ENCODE measurements at places on chromosomes 13 and 19. TPM values are rescaled to one million over a fixed set of nuclear protein-coding genes. Genes with fewer than 3 reads are reported as not detected.

DNA sequence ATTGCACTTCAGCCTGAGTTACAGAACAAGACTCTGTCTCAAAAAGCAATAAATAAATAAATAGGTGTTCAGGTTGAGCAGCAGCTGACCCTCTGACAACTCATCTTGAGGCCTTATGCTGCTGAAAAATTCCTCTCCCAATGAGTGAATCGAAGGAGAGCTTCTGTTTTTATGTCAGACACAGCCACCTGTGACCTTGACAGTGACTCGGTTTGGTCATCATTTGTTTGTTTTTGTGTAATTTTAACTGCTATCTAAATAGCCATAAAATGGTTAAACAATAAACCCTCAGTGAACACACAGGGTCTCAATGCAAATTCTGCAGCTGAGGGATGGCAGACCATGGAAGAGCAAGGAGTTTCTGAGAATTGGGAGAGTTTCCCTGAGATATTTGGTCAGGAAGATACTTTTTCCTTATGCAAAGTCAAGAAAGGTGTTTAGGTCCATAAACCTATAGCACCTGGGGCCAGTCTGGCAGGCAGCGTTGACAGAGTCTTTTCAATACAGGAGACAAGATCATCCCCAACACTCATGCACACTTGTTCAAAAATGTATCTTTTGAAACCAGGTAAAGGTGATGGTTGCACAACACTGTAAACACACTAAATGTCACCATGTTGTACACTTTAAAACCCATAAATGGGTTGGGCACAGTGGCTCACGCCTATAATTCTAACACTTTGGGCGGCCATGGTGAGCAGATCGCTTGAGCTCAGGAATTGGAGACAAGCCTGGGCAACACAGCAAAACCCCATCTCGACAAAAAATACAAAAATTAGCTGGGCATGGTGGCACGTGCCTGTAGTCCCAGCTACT is 16.6 kb upstream of the SLC25A30 start:
- no peak for DNase-seq

GRCh38 chr19:16456652-16457194 is 15.0 kb downstream of the EPS15L1 start:
- DNase-seq: no peak

- no peak for DNase-seq
These were observed 24.8 kb downstream of the C2CD4C start for GRCh38 chr19:383922-384798.

The KIRREL2 gene
- 0.17 TPM for total RNA-seq

DNA sequence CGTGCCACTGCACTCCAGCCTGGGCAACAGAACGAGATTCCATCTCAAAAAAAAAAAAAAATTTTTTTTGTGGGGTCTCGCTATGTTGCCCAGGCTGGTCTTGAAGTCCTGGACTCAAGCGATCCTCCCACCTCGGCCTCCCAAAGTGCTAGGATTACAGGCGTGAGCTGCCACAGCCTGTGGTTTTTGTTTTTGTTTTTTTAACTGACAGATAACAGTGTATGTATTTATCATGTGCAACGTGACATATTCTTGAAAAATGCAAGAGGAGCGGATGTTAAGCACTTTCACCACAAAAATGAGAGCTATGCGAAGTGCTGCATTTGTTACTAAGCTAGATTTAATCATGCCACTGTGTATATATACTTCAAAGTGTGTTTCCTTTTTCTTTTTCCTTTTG is 49.0 kb downstream of the ARHGEF18 start:
- peak; percentile 99 for DNase-seq

The CATSPERD gene
- total RNA-seq: not detected

DNA sequence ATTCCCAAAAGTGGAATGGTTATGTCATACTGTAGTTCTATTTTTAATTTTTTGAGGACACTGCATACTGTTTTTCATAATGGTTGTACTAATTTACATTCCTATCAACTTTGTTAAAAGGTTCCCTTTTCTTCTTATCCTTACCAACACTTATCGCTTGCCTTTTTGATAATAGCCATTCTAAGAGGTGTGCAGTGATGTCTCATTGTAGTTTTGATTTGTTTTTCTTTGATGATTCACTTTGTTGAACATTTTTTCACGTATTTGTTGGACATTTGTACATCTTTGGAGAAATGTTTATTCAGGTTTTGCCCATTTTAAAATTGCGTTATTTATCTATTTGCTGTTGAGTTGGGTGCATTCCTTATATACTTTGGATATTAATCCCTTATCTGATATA is 188.8 kb upstream of the SPRY2 start:
- no peak for DNase-seq

- no peak for DNase-seq
These were observed 186.2 kb downstream of the PCDH9 start for GRCh38 chr13:67043901-67044300.

DNA sequence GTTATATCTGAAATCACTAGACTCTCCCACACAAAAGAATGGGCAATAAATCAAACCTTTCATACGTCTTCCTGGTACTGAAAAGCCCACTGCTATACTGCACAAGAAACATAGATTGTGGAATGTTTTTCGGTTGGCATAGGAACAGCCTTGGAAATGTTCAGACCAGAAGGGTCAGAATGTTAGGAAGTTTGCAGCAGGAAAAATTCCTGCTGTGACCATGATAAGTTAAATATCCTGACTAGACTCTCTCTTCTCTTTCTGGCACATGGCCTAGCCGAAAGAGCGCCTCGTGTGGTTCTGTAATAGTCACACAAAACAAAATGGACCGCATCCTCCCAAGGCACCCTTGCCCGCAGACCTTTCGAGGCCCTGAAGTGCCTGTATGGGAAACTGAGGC is 427.2 kb downstream of the COG6 start:
- DNase-seq: peak; percentile 34

- DNase-seq: no peak
These were observed 12.0 kb upstream of the MATK start for GRCh38 chr19:3798137-3798536.

DNA sequence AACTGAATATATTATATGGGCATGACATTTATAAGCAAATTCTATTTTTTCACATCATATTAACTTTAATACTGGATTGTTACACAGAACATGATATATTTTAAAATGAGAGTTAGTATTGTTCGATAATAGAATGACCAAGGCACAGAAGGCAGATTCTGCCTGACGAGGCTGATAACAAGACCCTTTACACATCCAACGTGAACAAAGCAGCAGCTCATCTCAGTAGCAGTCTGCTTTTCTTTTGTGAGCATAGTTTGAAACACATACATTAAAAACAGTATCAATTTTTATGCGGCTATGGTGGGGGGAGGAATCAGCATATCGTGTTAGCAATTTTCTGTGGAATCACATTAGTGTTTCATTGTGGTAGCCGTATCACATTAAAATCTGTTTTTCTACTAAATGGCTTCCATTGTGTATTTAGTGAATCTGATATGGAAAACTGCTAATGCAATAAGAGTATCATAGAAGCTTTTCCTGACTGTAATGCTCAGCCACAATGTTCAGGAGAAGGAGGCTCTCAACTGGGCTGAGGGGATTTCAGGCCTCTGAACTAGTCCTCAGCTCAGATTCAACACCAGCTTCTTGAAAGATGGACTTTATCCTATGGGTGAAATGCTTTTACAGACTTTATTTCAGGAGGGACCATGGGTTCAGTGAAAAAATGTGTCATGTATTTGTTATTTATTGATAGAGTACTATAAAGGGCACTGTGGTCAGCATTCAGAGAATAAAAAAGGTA is 4.0 kb downstream of the SMAD9 start:
- DNase-seq: no peak

- peak; percentile 59 for DNase-seq
These were observed 7.9 kb downstream of the UNC13A start for GRCh38 chr19:17680230-17680722.

- no peak for DNase-seq
These were observed 82.7 kb downstream of the TEX26 start for GRCh38 chr13:31015199-31015598.

The ACP7 gene
- 1.7 TPM for total RNA-seq

The ICAM5 gene
- total RNA-seq: 6.1 TPM

- no peak for DNase-seq
These were observed 1.1 kb downstream of the DACH1 start for GRCh38 chr13:71865874-71866334.

The ECSIT gene
- total RNA-seq: 43.3 TPM

GRCh38 chr19:51884713-51885112 is 3.0 kb downstream of the ZNF577 start:
- DNase-seq: no peak

DNA sequence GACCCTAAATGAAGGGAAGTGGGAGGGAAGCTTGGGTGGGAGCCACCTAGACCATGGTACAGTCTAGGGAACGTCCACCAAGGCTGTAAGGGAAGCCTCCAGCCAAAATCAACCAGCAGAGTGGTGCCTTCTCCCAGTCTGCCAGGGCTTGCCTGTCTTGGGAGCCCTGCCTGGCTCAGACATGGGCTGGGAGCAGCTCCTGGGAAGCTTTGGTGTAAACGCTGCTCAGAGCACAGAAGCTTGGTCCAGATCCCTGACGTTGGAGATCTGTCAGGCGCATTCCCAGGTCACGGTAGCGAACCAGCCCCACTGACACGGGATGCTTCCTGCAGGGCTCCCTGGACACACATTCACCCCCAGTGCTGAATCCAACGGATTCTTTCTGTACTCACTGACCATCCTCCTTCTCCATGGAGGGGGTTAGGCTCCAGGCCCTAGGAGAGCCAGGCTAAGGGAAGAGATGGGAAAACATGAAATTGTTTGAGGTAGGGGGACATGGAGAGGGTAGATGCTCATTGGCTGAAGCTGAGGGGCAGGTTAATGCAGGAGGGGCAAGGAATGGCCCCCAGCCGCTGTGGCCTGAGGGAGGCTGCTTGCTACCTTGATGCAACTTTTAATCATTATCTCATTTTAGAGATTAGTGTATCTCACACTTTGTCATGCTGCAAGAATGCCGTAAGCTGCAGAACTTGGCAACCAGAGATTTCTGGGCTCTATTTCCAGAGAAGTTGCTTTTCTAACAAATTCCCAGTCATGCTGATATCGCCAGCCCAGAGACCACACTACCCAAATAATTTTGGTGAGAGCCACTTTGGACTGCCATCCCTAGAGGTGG is 195.8 kb downstream of the UQCRFS1 start:
- DNase-seq: no peak

DNA sequence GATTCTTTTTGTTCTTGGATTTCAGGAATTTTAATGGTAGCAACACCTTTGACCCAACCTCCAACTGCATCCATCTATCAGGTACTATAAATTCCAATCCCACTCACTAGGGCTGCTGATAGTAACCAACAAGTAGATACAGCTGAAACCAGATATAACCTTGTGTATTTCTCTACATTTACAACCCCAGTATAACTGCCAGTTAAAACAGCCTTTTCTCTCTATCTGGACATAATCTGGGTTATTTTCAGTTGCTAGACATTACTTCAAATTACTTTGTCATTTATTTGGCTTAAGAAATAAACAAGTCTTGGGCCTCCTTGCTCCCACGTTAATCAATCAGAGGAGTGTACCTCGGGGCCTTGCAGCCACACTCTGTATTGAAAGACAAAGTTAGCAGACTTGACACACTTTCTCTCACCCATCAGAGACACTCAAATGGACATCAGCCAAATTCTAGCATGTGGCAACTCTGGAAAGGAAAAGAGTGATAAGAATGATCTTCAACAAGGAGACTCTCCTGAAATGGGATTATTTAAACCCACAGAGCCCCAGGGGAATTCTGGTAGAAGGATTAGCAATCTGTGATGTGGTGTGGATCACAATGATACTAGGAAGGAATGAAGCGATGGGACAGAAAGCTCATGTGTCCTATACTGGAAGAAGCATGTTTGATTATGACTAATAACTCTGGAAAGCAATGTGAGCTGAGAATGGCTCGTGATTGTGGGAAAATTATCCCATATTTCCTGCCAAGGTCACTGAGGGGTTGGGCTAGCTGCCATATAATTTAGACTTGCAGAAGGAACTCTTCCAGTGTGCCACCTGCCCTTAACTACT is 157.5 kb downstream of the FLT1 start:
- peak; percentile 82 for DNase-seq

DNA sequence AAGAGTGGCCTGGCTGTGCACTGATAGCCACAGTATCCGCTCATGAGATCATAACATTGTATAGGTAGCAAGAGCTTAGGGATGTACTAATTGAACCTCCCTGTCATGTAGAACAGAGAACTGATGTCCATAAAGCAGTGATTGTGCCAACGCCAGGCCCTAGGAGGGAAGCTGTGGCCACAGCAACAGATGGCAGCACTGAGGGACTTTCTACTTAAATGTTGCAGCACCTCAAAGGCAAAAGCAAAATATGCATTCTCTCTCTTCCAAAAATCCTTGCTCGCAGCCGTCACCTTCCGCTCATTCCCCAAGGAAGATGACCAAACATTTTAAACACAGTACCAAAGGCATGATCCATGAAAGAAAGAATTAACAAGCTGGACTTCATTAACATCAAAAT is 32.3 kb downstream of the COL4A1 start:
- no peak for DNase-seq

- no peak for DNase-seq
These were observed 1.2 kb downstream of the SEMA6B start for GRCh38 chr19:4557971-4558941.

DNA sequence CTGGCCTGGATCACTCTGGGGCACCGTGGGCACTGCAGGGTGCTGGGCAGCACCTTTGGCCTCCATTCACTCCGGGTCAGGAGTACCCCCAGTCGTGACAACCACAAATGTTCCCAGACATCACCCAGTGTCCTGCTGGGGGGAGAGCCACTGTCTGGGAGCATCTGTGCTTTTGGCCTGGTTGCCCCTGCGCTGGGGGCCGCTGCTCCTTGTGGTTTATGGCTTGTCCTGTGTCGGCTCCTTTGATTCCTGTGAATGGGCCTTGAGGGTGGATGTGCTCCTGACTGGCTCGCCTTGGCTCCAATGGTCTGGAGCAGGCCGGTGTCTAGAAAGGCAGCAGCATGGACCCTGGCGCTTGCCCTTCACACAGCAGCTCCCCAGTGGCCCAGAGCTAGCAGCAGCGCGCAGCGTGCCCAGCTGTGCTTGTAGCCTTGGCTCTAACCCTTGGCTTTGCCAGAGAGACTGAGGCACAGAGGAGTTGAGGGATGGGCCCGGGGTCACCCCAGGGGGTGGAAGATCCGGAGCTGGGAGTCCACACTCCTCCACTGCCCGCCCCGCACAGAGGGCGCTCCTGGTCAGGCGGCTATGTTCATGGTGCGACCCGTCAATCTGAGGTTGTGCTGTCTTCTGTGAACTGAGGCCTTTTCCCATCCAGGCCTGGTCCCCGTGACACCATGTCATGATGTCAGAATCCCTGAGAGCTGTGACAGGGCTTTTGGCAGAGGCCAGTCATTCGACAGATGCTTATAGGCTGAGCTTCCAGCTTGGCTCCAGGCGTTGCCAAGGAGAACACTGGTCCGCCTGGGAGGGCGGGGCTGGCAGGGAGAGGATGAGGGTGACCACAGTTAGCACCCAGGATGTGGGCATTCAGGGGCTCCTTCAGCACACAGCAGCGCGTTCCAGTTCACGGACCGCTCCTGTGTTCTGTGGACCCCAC is 4.1 kb downstream of the DAZAP1 start:
- no peak for DNase-seq

The SELENOV gene
- total RNA-seq: not detected

GRCh38 chr19:355134-355533 is 10.5 kb upstream of the MIER2 start:
- peak; percentile 69 for DNase-seq

GRCh38 chr13:73610799-73611592 is 523.2 kb downstream of the KLF12 start:
- DNase-seq: no peak

Measured in M059J (cell line).